Right hindlimb (tissue), 1 donor: ENCODE measurements at places on chromosomes 5 and 9.

DNA sequence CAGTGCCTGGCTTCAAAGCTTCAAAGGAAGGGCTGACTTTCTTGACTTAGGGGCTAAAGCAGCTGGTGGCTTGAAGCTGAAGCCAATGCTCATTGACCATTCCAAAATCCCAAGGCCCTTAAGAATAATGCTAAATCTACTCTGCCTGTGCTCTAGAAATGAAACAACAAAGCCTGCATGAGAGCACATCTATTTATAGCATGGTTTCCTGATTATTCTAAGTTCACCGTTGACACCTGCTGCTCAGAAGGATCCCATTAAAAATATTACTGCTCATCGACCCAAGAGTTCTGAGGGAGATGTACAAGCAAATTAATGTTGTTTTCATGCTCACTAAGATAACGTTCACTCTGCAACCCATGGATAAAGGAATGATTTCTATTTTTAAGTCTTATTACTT is 6.7 kb downstream of the TMEM174 start:
- DNase-seq: no peak

GRCh38 chr9:115106642-115107041 is 11.3 kb downstream of the TNC start:
- no peak for DNase-seq

GRCh38 chr9:72173080-72173479 is 23.8 kb downstream of the GDA start:
- no peak for DNase-seq

- no peak for DNase-seq
Observed at GRCh38 chr9:21239911-21240310, at the start of gene IFNA14. Gene IFNA14, minus strand, starts transcription at chr9:21240005. Its CDS starts 70 bp downstream, at chr9:21239935.

GRCh38 chr5:139877129-139877597 is 81.6 kb downstream of the PSD2 start:
- no peak for DNase-seq

- DNase-seq: no peak
Observed at GRCh38 chr5:146003852-146004251, 67.5 kb downstream of the SH3RF2 start.

DNA sequence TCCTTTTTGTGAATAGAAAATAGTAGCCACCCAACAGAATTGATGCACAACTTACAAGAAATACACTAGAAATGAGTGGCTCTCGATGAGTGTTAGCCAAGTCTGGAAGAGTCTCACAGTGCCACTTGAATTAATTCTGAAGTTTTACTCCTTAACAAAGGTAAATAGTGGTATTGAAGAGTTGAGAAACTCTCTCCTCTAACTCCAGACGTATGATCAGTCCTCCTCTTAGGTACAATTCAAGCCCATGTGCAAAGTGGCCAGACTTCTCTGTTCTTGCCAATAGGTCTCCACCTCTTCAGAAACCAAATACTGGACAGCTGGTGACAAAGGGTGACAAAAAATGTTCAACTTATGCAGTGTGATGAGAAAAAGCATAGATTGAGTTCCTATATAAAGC is 38.5 kb upstream of the ADAMTS16 start:
- DNase-seq: no peak

- DNase-seq: peak; percentile 34
Observed at GRCh38 chr5:71892641-71893365, 173.7 kb downstream of the CARTPT start.

DNA sequence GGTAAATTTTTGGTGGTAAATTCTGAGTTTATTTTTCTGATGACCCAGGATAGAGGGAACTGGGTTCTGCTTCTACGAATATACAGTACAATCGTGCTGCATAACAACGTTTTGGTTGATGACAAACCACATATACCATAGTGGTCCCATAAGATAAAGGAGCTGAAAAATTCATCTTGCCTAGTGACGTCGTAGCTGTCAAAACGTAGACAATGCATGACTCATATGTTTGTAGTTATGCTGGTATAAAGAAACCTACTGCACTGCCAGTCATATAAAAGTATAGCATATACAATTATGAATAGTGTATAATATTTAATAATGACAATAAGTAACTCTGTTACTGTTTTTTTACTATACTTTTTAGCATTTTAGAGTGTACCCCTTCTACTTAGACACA is 244.0 kb downstream of the GAS1 start:
- no peak for DNase-seq

- DNase-seq: no peak
Observed at GRCh38 chr9:131448818-131449217, 53.9 kb upstream of the POMT1 start.

GRCh38 chr9:117278471-117279035 is 136.3 kb downstream of the ASTN2 start:
- no peak for DNase-seq

- DNase-seq: no peak
Observed at GRCh38 chr9:135516132-135516860, 4.9 kb upstream of the LCN1 start.

DNA sequence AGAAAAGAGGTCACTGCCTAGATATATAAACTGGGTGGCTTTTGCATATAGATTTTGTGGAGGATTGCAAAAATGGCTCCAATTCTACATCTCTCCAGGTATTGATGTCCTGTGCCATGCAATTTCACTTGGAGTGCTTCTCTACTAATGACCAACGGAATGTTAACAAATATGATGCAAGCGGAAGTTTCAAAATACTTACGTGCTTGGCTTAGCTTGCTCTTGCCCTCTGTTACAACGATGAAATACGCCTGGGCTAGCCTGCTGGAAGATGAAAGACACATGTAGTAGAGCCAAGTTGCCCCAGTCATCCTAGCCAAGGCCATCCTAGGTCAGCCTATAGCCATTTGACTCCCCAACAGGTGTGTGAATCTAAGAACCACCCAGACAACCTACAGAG is 3.6 kb upstream of the POC5 start:
- no peak for DNase-seq

GRCh38 chr5:88883059-88883835 is at the start of gene MEF2C:
Gene MEF2C, minus strand, starts transcription at chr5:88883184. Its CDS starts 59,396 bp downstream, at chr5:88823788.
- peak; percentile 92 for DNase-seq

DNA sequence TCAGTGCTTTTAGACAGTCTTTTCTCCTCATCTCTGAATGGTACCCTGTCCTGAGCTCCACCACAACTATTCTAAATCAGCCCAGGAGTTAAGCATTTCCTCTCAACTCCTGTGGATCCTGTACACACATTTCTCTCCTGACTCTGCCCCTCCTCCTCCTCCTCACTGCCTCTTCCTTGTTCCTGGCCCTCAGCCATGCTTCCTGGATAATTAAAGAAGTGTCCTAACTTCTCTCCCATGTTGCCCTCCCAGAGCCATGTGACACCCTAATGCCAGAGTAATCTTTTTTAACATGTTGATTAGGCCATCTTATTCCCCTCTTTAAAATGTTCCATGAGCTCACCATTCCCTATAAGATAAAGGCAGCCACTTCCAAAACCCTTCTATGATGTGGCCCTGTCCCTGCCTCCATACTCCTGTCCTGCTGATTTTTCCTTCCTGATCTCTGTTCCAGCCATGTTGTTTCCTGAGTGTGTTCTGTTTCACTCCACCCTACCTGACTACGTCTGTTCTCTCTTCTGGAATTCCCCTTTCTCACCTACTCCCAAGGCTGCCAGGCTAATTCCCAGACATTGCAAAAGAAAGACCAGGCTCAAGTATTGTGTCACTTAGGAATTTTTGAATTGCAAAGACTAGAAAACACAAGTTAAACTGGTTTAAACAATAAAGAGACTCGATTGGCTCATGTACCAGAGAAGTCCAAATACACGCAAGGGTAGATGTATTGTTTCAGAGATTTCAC is 295.2 kb downstream of the MAST4 start:
- DNase-seq: no peak

DNA sequence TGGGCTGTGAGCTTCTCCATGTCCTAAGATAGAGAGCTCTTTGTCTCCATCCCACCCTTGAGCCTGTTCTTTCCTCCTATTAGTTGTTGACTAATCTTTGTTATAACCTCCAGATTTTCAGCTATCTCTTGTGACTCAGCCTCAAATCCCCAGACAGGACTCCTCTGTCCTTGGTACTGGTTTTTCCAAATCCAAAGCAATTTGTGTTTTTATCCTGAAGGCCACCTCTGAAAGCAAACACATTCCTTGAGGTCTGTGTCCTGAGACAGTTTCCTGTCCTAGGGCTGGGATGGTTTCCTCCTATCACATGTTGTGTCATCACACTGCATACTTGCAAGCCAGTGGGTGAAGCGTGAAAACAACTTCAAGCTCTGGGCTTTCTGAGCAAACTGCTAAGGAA is 8.5 kb downstream of the TNC start:
- DNase-seq: no peak

GRCh38 chr9:75941066-75941465 is 50.6 kb downstream of the PCSK5 start:
- no peak for DNase-seq

- no peak for DNase-seq
Observed at GRCh38 chr5:91135475-91136248, 247.5 kb downstream of the ARRDC3 start.

GRCh38 chr9:115941561-115942315 is 211.9 kb upstream of the PAPPA start:
- DNase-seq: no peak

- no peak for DNase-seq
Observed at GRCh38 chr5:118467103-118467502, 521.2 kb downstream of the DTWD2 start.

- DNase-seq: no peak
Observed at GRCh38 chr9:15572200-15572770, 19.4 kb downstream of the CCDC171 start.

DNA sequence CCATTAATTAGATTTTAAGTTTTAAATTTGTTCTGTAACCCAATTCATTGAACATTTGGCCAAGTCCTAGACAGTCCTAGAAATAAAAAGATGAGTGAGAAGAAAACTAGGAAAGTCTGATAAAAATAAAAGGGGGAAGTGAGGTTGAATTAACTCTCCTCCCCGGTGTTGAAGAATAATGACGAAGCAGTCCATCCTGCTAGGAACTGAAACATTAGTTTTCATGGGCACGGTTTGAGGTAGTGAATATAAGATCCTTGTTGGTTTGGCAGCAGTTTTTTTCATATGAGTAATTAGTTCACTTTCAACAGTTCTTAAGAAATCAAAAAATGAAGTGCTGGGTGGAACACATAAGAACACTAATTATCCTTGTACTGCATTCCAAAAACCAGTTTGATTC is 103.1 kb downstream of the MTREX start:
- DNase-seq: no peak

GRCh38 chr9:16312116-16312515 is 558.4 kb downstream of the BNC2 start:
- DNase-seq: no peak

- no peak for DNase-seq
Observed at GRCh38 chr9:131833906-131834305, 94.0 kb upstream of the RAPGEF1 start.

- peak; percentile 60 for DNase-seq
Observed at GRCh38 chr5:71719063-71719964, at the start of gene CARTPT. Gene CARTPT, plus strand, starts transcription at chr5:71719275. Its CDS starts 19 bp downstream, at chr5:71719294.

GRCh38 chr5:3359642-3360041 is 236.0 kb upstream of the IRX1 start:
- DNase-seq: no peak

DNA sequence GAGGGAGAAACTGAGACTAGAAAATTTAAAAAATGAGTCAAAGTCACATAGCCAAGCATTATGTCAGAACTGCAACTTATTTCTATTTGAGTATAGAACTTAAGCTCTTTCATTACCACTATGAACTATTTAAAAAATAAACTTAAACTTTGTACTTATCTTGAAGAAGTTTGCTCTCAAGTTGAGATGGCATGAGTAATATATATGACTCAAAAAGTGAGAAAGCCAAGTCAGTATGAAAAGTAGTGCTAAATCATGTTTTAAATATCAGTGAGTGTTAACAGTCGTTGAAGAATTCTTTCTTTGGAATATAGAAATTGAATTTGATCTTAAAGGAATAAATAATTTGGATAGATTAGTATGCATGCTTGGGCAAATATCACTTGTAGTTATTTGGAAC is 36.3 kb upstream of the CDH10 start:
- DNase-seq: no peak

DNA sequence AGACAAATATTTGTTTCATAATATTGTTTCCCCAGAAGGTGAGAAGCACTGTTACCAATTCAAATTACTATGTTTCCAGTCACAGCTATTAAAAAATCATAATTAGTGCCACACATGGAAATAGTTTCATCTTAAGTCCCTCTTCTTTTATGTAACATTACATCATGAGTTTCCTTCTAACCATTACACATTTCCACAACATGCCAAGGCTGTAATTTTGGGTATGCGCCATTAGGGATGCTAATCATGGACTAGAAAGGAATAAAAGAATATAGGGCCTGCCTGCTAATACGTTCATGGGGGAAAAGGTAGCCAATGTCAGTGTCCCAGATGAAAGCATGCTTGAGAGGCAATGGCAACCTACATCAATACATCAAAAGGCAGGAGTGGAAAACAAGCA is 142.5 kb upstream of the LPAR1 start:
- DNase-seq: peak; percentile 44

DNA sequence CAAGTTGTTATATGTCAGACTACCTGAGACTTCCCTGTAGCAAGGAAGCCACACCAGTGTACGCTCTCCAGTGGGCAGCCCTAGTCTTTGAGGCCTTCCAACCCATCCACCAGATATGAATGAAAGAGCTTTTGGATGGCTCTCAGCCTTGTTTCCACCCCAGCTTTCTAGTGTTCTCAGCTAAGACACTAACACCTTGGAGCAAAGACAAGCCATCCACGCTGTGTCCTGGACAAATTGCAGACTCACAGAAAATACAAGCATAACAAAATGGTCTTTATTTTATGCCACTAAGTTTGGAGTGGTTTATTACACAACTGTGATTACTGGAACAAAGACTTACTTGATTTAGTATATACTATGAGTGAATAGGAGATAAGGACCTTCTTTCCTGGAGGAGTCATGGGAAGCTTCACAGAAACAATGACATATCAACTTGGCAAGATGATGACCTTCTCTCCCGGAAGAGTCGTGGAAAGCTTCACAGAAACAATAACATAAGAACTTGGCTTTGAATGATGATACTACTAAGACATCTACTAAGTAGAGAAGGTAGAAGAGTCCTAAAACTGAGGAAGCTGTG is 134.0 kb upstream of the VCAN start:
- DNase-seq: no peak

DNA sequence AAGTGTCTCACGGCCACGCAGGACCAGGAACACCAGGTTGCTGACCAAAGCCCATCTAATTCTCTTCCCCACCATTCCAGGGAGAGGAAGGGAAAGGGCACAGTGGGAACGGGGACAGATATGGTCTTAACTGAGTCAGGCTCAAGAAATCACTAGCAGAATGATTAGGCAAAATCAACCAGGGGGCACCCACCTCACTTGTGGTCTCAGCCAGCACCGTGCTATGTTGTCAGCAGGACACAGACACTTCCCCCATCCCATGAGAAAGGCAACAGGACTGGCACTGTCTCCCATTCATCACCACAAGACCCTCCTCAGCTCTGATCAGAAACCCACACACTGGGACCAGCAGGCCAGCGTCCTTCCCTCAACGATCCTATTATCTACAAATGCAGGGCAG is 2.9 kb downstream of the BICD2 start:
- DNase-seq: peak; percentile 21
